ENCODE measurements at places on chromosomes 12 and 14.

GRCh38 chr14:61973981-61974380 lies 211.8 kb downstream of the SNAPC1 start:
- DNase-seq, result no peak

- DNase-seq, result peak; percentile 26
Observed at GRCh38 chr12:95202691-95203486, 14.4 kb downstream of the FGD6 start.

GRCh38 chr14:101461891-101462290 lies 99.4 kb upstream of the DIO3 start:
- no peak for DNase-seq

DNA sequence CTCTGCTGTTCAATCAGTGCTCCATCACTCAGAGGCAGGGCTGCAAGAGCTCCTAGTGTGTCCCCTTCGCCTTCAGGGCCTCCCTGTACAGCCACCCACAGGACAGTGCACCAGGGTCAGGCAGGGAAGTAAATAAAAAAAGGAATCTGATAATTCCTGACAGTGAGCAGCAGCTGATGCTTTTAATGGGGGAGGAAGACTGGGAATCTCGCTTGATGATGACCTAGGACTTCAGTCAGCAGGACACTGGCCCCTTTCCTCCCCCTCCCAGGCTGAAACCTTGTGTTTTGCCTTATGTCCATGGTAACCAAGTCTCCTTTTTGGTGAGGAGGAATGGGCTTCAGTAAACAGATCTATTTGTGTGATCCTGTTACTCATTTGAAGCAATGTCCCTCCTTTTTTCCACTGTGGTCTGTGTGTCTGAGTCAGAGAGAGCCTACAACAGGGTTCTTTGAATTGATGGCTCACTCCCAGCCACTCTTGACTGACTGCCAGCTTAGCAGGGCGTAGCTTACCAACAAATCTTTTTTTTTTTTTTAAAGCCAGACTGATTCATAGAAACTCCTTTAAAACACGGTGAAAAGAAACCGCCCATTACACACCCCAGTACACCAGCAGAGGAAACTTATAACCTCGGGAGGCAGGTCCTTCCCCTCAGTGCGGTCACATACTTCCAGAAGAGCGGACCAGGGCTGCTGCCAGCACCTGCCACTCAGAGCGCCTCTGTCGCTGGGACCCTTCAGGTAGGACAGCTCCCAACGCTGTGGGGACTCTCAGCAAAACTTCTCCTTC lies at the start of gene EMP1:
Gene EMP1, plus strand, starts transcription at position 597 of the 792 bp plus-strand sequence. CDS start 14,785 bp downstream, outside the sequence.
- peak; percentile 9 for DNase-seq

DNA sequence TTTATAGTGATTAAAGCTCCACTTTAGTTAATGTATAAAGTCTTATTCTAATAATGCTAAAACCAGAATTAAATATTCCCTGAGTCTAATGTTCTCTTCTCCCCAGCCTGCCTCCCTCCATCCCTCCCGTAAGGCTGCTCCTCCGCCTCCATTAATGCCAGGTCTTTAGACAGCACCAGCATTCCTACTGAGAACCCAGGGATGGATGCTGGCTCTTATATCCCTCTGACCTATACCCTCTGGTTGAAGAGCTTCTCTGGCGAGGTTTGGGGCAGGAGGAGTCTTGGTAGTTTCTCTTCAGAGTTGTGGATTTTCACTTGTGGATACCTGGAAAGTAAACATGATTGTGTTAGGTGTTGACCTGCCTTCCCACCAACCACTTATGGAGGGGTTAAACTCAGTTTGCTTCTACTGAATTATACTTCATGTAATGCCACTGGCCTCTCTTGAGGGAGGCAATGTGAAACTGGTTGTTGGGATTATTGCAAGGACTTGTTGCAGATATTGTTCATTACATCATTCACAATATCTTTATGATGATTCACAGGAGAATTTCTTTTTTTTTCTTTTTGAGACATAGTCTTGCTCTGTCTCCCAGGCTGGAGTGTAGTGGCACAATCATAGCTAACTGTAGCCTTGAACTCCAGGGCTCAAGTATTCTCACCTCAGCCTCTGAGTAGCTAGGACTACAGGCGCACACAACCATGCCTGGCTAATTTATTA lies 11.1 kb upstream of the SMAGP start:
- DNase-seq, result no peak

DNA sequence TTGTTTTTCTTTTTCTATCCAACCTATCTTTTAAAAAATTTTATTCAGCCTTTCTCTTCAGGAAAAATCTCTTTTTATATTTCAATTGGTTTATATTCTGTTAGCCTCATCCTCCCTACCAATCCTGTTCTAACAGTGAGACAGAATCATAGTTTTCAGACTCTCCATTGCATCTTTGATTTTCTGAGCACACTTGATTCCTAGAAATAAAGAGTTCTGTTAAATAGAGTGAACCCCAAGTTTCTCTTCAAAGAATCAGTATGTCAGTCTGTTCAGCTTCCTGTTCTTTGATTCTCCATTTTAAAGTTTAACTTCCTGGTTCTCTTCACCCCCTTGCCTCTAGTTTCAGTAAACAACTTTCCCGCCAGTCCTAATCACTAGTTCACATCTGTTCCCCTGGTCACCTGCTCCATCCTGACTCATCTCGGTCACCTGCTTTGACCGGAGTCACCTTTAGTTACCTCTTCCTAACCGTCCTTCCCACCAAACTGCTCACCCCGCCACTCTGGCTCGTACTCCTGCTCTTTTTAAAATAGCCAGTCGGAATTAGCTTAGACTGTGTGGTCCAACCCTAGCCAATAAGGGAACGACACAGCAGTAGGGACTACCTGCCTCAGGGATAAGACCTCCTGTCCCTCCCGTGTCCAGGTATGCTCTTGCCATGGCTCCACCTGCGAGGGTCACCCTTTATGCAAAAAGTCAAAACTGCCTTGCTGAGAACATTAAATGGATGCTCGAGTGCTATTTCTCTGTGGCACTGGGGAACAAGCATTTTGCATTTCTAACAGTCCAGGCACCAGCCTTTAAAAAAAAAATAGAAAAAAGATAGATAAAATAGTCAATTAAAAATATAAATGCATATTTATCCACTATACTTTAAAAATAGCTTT lies 48.4 kb downstream of the DDX51 start:
- no peak for DNase-seq

DNA sequence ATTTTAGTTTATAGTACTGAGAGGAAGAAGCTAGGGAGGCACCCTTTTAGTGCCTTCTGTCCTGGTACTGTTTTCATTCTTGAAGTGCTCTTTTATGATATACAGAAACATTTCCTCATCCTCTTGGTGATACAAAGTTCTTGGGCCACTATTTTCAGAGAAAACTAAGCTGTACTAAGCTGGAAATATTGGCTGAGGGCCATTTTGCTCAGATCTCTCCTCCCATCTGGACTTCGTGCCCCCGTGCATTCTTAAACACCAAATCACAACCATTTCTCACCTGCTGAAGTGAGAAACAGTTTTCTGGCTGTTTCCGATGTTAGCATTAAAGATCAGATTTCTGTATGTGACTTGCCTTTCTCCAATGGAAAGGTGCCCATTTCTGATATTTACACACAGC lies 158.9 kb downstream of the FBXL14 start:
- no peak for DNase-seq

DNA sequence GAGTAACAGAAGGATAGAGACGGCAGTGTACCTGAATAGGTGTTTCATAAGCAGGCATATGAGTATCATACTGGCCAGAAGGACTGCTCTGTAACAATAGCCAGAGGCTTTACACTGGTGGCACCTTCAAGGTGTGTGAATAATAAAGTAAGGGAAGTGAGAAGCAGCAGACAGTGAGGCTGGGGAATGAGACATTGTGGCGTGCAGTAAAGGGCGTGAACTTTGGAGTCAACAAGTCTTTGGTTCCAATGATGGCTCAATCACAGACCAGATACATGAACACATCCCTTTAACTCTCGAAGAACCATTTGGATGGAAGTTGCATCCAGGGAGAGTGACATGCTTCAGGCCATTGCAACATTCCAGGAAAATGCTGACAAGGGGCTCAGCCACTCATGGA lies 32.0 kb upstream of the CCND2 start:
- no peak for DNase-seq

DNA sequence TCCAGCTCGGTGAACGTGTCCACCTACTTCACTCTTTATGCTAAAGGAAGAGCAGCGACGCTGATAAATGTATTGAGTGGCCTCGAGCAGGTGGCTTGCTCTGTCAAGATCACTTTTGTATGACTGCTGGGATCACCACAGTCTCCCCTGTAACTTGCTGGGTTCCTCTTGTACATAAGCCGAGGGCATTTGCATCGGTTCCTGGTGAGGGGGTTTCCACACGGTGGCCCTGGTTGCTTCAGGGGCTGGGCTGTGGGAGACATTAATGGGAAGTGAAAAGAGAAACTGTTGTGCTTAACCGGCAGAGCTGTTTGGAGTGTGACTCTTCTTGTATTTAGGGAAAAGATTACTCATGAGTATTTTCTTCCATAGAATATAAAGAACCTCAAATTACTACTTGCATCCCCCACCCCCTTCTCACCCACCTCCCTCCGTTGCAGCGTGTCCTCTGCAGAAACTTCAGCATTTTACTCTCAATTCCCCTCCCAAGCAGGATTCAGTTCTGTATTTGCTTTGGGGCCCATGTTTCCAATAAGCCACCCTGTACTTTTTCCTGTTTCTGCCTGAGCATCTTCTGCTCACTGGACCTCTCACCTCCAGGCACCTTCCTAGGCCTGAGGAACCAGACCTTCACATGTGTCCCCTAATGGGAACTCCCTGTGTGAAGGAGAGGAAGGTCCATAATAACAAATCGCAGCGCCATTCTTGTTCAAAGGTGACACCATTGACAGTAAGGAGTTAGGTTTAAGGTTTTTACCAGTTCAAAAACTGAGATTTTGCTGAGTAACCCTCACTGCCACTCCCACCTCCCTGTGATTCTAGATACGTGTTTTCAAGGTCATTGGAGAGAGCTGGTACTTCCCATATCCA lies 187.0 kb downstream of the ETV6 start:
- peak; percentile 51 for DNase-seq

- no peak for DNase-seq
Observed at GRCh38 chr14:33057585-33057984, 118.9 kb downstream of the NPAS3 start.

GRCh38 chr12:131831635-131832041 lies 3.4 kb downstream of the MMP17 start:
- no peak for DNase-seq

GRCh38 chr12:44804068-44804467 lies 72.0 kb downstream of the NELL2 start:
- no peak for DNase-seq

DNA sequence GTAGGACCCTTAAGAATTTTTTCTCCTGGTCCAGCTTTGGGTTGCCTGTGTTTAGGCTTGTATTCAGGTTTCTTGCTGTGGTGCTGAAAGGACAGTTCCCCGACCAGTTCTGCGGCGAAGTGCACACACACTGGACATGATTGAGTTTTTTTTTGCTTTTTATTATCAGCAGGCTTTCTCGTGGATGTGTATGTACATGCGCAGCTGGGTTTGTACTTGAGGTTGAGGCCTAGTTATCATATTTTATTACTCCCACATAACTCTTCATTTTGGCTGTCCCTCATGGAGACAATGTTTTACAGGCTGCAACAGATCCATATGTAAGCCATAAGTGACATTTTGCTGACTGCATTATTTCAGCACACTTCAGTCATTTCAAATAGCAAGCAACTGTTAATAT lies 2.5 kb downstream of the SCN8A start:
- DNase-seq, result peak; percentile 38

DNA sequence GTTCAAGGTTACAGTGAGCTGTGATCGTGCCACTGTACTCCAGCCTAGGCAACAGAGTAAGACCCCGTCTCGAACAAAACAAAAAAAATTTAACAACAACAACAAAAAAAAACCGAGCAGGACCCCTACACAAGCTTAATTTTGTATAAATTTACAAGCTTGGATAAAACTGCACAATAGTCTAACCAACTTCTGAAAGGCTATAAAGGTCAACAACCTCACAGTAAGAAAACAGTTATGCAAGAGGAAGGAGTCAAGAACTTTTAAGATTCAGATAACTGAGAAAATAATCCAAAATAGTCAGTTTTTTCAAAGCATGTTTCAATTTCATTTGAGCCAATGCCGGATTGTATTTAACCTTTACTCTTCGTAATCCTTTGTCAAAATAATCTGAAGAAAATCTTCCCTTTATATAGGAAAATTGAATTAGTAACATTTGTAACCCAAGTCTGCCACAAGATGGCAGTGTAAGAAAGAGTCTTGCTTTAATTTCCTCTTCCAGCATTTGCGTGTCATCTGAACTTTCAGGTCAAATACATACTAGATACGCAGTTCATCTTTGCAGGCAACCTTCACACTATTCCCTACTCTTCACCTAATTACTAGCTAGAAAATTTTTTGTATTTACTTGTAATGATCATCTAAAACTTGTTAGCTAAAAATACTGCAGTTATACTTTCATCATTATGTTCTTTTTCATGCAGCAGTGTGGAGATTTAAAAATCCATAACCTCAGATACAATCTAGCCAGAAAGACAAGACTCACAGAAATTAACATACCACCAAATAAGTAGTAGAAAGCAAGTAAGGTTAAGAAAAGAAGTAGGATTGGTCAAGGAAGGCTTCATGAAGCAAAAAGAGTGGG lies 5.8 kb downstream of the CCNB1IP1 start:
- peak; percentile 79 for DNase-seq

- DNase-seq, result peak; percentile 69
Observed at GRCh38 chr12:40336573-40337199, 111.9 kb downstream of the LRRK2 start.

GRCh38 chr12:124040291-124040690 lies 67.3 kb downstream of the ZNF664 start:
- no peak for DNase-seq

- peak; percentile 29 for DNase-seq
Observed at GRCh38 chr12:14664434-14665023, 31.9 kb downstream of the GUCY2C start.

Data from Kasumi-1 (cell line).